ENCODE measurements at places on chromosomes 1 and 21. TPM values are rescaled to one million over a fixed set of nuclear protein-coding genes. Genes with fewer than 3 reads are reported as not detected.

CCT3 gene
- 149 TPM for total RNA-seq

MYOM3 gene
- total RNA-seq: 288 TPM

PROK1 gene
- total RNA-seq: 0.26 TPM

F13B gene
- not detected for total RNA-seq

EEIG2 gene
- total RNA-seq: 6.0 TPM

BGLAP gene
- total RNA-seq: 0.71 TPM

HPCAL4 gene
- total RNA-seq: 0.13 TPM

CCDC30 gene
- 2.0 TPM for total RNA-seq

MIXL1 gene
- not detected for total RNA-seq

ARMH1 gene
- total RNA-seq: 0.77 TPM

LCE3D gene
- total RNA-seq: not detected

CNKSR1 gene
- total RNA-seq: 1.1 TPM

CITED4 gene
- total RNA-seq: 38.3 TPM

TCHH gene
- total RNA-seq: not detected

OR14K1 gene
- total RNA-seq: not detected

SLC30A2 gene
- 15.2 TPM for total RNA-seq

ZNF362 gene
- 34.2 TPM for total RNA-seq

FAM3B gene
- total RNA-seq: not detected

ANKRD45 gene
- total RNA-seq: 0.23 TPM

OR2AK2 gene
- not detected for total RNA-seq

DNASE2B gene
- total RNA-seq: not detected

ERG gene
- total RNA-seq: 11.6 TPM

NID1 gene
- total RNA-seq: 61.7 TPM

DIO1 gene
- total RNA-seq: not detected

AMPD1 gene
- total RNA-seq: not detected

S100A14 gene
- 4.1 TPM for total RNA-seq

CLCA4 gene
- not detected for total RNA-seq

CLCA1 gene
- total RNA-seq: not detected

Measured in heart left ventricle (tissue), 16 donors.